Endothelial cell of umbilical vein (primary cell): ENCODE measurements at places on chromosomes 3 and 15. TPM values are rescaled to one million over a fixed set of nuclear protein-coding genes. Genes with fewer than 3 reads are reported as not detected.

DNA sequence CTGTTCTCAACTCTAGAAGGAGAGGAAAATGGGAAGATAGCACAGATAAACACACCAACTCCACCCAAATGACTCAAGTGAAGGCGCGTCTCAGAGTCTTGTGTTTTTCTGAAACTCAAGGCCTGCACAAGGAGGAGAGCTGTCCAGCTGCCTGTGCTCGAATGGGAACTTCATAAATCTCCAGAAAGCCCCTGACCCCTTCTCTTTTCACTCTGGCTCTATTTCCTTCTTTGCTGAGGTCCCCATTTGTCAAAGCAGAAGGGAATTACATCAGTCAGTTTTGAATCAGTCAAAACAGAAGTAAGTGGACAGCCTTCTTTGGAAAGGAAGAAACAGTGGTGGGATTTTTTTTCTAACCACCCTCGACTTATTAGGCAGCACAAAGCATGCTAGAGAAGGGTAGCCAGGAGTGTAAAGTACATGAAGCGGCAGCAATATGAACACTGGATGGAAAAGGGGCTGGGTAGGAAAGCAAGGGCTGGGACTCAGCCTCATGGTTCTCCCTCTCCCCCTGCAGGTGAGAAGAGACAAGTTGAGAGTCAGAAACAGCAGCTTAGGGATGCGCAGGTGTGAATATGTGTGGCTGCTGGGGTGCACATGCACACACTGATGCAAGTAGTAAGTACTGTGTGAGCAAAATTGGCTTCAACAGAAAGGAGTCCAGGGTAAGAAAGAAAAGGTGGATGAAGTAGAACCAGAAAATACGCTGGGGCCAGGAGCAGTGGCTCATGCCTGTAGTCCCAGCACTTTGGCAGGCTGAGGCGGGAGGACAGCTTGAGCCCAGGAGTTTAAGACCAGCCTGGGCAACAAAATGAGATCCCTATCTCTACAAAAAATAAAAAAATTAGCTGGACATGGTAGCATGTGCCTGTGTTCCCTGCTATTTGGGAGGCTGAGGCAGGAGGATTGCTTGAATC is 36.6 kb upstream of the MAGEF1 start:
- DNase-seq = no peak

- DNase-seq = no peak
Measured at GRCh38 chr3:189395825-189396224, 224.1 kb downstream of the TPRG1 start.

DNA sequence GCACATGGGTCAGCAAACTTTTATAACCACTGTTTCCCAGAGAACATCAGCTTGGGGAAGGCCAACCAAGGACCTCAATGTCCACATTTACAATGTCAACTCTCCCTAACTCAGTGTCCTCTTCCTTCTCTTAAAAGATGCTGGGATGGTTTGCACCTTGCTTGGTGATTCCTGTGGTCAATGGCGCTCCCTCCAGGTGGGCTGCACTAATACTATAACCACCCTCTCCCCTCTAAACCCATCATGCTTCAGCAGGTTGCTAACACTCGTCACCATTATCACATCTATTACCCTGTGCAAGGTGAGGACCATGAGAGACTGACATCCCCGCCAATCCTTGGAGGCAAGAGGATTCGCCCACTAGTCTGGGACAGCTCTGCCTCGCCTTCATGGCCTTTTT is 65.2 kb downstream of the FRMD5 start:
- no peak for DNase-seq

GRCh38 chr3:21484828-21485144 is 266.2 kb downstream of the ZNF385D start:
- DNase-seq = no peak

GRCh38 chr15:57146506-57147201 is 228.2 kb downstream of the TCF12 start:
- peak; percentile 69 for DNase-seq

GRCh38 chr3:64908251-64908685 is 220.5 kb upstream of the ADAMTS9 start:
- DNase-seq = peak; percentile 90

GRCh38 chr3:120846073-120846472 is 61.9 kb upstream of the STXBP5L start:
- DNase-seq = no peak

The CEP152 gene
- 13.8 and 15.7 TPM in 2 replicates for total RNA-seq

The NPAP1 gene
- not detected in 2 replicates for total RNA-seq
